Stimulated activated CD4-positive, alpha-beta T cell treated with anti-CD3 and anti-CD28 coated beads, Interleukin-15, amount 100 ng/mL, for 24 hours (primary cell): ENCODE measurements at places on chromosomes 12 and 14.
A peak's percentile ranks its signal among the peaks of the same experiment; 100 is the strongest.

- DNase-seq, result no peak
Observed at GRCh38 chr14:103483600-103483999, 39.0 kb downstream of the CKB start.

DNA sequence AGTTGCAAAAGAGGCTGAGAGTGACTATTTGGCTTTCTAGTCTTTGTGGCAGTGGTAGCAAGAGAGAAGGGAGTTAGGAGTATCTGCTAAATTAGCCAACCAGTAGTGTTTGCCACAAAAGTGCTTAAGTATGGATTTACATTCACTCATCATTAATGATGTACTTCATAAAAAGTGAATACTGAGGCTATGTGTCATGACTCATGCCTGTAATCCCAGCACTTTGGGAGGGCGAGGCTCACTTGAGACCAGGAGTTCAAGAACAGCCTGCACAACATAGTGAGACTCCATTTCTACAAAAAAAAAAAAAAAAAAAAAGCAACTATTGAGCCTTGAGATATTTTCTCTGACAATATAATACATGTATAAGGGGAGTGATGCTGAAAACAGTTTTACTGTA lies 36.8 kb downstream of the CCDC177 start:
- DNase-seq, result no peak

- DNase-seq, result no peak
Observed at GRCh38 chr12:65818454-65819382, 5.6 kb upstream of the HMGA2 start.

DNA sequence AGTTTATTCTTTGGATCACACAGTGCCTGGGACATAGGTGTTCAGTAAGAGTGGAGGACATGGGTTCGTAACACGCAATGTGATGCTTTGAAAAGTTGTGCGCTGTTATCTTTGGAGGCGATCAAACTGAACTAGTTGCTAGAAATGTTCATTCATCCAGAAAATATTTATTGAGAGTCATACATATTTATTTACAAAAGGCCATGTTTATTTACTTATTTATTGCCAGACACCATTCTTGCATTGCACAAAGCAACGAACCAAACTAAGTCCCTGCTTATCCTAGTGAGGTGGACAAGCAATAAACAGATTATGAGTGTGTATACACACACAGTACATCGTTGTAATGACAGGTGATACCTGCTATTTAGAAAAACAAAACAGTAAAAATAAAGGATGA lies 12.6 kb downstream of the BHLHE41 start:
- no peak for DNase-seq

DNA sequence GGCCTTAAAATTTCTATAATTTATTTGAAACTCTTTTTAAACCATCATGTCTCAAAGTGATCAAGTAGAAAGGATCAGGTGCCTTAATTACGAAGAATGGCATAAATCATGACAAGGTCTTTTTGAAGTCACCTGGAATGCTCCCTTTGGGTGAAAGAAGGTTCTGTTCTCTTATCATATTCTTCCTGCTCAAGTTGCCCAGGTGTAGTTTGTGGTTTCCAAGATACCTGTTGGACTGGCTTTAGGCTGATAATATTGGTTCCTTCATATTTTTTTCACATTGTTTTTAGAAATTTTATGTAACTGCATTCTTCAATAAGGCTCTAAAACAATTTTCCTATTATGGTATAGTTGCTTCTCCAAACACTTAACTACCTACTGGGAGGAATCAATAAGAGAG lies 29.2 kb downstream of the RASSF3 start:
- no peak for DNase-seq

DNA sequence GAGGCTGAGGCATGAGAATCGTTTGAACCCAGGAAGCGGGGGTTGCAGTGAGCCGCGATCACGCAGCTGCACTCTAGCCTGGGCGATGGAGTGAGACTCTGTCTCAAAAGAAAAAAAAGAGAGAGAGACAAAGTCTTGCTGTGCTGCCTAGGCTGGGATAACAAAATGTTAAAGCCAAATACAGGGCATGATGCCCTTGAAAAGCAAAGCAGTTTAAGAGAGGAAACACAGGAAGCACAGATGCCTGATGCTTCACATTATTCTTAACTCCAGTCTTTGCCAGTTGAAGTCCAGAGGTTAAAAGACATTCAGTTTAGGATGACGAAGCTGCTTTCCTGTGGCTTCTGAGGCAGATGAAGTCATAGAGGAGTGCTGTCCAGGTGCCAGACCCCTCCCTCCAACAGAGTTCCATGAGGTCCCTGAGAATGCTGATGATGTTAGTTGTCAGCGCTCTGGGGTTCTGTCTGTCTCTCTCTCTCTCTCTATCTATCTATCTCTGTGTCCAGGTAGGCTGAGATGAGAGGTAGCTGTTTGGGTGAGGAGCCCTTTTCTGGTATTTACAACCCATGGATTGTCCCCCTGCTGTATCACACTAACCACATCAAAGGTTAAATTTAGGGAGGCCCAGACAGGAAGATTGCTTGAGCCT lies 4.9 kb upstream of the MRPL52 start:
- DNase-seq, result peak; percentile 30

- DNase-seq, result no peak
Observed at GRCh38 chr14:103068351-103069073, 11.2 kb upstream of the CDC42BPB start.

GRCh38 chr12:293199-293598 lies 30.6 kb upstream of the SLC6A13 start:
- no peak for DNase-seq

DNA sequence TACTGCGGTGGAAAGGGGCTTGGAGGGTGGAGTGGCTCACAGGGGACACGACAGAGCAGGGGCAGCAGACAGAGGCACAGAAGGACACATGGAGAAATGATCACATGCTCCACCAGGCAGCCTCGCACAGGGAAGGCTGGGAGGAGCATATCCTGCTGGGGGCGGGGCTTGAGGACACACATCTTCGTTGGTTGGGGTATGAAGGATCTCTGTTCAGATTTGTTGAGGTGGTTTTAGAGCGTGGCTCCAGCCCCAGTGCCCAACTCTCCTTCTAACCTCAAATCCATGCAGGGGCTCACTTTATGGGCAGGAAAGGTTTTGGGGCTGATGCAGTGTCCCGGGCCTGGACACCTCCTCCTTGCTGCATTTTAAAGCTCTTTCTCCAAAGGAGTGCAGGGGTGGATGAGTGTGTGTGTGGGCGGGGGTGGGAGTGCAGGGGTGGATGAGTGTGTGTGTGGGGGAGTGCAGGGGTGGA lies 733 bp upstream of the P3H3 start:
- DNase-seq, result peak; percentile 80

GRCh38 chr12:122951979-122952892 lies 14.0 kb downstream of the ABCB9 start:
- DNase-seq, result peak; percentile 82

DNA sequence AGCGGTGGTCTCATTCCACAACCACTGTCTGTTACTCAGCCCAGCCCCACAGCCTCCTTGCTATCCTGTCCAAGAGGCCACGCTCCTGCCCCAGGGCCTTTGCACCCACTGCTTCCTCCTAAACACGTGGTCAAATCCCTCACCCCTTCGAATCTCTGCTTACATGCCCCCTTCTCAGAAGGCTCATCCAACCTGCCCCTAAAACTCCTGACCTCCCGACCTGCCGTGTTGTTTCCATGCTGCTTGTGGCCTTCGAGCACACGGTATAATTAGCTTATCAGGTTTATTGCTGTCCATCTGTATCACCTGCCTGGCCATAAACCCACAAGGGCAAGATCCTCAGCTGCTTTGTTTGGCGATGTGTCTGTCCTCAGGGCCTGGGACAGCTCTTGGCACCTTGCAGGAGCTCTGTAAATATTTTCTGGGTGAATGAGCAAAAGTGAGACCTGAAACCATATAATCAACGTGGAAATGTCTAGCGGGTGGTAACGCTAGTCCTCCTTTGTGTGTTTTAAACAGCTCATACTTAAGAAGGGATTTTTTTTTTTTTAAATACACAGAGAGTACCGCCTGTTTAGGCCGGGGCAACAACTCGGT lies 36.0 kb downstream of the SCARB1 start:
- no peak for DNase-seq

DNA sequence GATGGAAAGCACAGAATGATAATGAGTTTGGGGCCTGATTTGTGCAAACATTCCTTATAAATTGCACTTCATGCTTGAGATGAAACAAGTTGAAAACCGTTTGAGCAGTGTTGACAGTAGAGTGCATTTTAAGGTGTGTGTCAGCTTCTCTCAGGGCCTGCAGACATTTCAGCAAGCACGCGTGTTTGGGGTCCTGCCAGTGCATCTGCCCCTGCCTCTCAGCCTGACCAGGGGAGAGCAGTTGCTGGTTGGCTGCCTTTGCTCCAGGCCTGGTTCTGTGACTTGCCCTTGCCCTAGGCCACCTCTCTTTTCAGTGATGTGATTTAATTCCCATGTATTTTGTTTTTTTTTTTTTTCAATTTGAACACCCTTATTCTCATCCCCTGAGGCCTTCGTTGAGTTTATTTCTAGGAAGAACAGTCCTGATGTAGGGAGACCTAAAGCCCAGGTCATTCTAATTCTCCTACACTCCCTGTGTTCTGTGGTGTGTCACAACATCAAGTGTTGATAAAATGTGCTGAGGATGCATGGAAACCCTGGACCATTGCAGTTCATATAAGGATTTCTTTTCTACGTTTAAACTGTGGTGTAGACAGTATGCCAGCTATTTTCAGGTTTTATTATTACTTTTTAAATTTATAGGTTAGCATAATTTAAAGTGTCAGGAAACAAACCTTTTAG lies 40.1 kb upstream of the AMN start:
- DNase-seq, result no peak

GRCh38 chr14:98578204-98578603 lies 693.8 kb downstream of the BCL11B start:
- no peak for DNase-seq

DNA sequence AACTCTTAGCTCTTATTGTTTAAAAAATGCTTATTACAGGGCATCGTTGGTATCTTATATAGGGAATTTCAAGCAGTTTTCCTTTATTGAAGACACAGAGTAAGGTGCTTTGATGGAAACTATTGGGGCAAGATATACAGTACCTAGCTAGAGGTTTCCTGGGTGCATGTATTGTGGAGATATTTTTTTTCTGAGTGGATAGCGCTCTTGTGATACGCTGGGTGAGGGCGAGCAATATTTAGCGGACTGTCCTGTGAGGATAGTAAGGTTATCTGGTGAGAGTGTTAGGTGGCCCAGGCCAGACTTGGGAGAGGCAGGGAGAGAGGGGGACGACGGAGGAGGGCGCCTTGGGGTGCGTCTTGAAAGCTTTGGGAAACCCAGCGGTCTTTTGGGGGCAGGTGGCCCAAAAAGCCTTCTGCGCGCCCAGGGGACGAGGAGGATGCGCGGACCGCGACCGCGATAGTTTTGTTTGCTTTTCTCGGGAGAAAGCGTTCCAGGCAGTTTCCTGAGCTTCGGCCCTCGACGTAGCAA lies 596 bp upstream of the BICD1 start:
- no peak for DNase-seq
